ENCODE measurements at places on chromosomes 6 and 20.

DNA sequence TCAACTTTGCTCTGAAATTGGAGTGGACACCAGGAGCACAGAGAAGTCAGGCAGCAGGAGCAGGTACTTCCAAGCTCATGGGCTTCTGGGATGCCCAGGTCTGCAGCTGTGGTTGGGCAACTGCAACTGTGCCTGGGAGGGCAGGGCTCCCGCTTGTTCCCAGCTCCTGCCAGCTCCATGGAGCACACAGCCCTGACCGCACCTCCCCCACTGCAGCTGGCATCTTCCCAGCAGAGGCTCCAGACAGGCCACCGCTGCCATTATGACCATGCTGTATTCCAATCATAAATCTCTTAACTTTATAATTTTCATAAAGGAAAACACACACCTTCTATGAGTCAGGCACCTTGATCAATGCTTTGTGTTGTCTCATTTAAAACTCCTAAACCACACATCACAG, 36.9 kb downstream of the STK38 start:
- DNase-seq, result no peak

GRCh38 chr6:161406646-161407045, 132.8 kb upstream of the AGPAT4 start:
- no peak for DNase-seq

DNA sequence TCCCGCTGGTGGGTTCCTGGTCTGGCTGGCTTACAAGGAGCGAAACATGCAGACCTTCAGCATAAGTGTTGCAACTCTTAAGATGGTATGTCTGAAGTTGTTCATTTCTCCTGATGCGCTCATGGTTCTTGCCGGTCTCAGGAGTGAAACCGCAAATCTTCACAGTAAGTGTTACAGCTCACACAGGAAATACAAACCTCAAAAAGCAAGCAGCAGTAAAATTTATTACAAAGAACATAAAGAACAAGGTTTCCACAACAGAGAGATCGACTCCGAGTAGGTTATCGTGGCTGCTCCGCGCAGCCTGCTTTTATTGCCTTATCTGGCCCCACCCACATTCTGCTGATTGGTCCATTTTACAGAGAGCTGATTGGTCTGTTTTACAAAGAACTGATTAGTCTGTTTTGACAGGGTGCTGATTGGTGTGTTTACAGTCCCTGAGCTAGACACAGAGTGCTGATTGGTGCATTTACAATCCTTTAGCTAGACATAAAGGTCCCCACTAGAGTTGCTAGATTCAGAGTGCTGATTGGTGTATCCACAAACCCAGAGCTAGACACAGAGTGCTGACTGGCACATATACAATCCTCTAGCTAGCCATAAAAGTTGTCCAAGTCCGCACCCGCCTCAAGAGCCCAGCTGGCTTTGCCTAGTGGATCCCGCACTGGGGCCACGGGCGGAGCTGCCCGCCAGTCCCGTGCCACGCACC, 39.2 kb downstream of the TRIM27 start:
- peak; percentile 63 for DNase-seq

DNA sequence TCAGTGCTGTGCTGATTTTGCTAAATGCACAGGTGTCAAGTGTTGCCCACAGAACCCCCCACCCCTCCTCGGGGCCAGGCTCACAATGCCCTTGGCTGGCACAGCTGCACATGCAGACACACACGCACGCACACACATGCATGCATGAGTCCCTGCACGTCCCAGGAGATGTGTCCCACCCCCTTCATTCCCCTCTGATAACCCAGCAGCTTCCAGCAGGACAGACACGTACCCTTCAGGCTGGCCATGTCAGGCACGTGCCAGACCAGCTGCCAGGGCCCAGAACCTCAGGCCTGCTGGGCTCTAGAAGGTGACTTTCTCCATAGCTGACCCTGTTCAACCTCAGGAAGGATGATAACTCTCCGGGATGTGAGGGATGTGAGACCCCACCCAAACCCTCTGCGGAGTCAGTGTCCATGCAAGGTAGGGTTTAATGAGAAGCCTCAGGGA, 44.4 kb downstream of the MRPL14 start:
- DNase-seq, result no peak
